ENCODE measurements at places on chromosomes 4 and X.

GRCh38 chrX:46812445-46812844 lies 24.4 kb upstream of the RP2 start:
- no peak for DNase-seq

GRCh38 chr4:119692001-119692400 lies 63.4 kb upstream of the PDE5A start:
- DNase-seq = no peak

- DNase-seq = peak; percentile 50
Measured at GRCh38 chrX:31266203-31267076, 194.6 kb upstream of the FTHL17 start.

DNA sequence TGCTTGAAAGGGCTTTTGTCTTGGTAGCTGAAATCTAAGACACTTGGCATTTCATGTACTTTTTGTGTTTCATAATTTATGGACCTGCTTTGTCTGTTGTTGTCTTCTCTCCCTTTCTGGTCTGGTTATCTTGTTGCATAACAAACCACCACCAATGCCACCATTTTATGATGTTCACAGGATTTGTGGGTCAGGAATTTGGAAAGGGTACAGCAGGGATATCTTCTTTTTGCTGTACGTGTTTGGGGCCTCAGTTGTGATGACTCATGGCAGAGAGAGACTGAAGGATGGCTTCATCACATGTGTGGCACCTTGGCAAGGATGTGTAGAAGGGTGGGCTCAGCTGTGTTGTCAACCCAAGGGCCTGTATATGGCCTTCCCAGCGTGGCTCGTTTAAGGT lies 35.2 kb downstream of the KDM6A start:
- no peak for DNase-seq

- DNase-seq = no peak
Measured at GRCh38 chrX:45818913-45819312, 618.2 kb upstream of the DIPK2B start.

DNA sequence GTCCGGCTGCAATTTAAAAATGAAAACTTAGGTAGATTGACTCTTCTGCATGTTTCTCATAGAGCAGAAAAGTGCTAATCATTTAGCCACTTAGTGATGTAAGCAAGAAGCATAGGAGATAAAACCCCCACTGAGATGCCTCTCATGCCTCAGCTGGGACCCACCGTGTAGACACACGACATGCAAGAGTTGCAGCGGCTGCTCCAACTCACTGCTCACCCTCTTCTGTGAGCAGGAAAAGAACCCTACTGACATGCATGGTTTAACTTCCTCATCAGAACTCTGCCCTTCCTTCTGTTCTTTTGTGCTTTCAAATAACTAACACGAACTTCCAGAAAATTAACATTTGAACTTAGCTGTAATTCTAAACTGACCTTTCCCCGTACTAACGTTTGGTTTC lies 41.0 kb downstream of the MAP7D3 start:
- DNase-seq = no peak

- no peak for DNase-seq
Measured at GRCh38 chr4:87042986-87043820, 108.4 kb downstream of the AFF1 start.

DNA sequence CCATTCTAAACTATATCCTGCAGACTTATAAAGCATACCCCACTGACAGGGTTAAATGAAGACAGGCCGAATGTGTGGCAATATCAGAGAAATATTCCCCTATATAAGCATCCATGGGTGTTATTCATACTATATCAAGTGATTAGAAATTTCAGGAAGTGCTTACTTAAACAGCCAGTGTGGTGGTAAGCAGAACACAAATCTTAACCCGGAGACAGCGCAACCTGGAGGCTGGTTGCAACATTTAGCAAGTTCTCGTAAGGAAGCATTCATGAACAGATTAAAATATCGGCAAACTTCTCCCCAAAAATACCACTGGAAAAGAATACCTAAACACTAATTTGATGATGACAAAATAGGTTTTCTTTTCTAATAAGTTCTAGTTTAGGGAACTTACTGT lies 261.2 kb downstream of the CBLL2 start:
- DNase-seq = peak; percentile 8

GRCh38 chr4:184406958-184407391 lies 67.4 kb downstream of the IRF2 start:
- no peak for DNase-seq

DNA sequence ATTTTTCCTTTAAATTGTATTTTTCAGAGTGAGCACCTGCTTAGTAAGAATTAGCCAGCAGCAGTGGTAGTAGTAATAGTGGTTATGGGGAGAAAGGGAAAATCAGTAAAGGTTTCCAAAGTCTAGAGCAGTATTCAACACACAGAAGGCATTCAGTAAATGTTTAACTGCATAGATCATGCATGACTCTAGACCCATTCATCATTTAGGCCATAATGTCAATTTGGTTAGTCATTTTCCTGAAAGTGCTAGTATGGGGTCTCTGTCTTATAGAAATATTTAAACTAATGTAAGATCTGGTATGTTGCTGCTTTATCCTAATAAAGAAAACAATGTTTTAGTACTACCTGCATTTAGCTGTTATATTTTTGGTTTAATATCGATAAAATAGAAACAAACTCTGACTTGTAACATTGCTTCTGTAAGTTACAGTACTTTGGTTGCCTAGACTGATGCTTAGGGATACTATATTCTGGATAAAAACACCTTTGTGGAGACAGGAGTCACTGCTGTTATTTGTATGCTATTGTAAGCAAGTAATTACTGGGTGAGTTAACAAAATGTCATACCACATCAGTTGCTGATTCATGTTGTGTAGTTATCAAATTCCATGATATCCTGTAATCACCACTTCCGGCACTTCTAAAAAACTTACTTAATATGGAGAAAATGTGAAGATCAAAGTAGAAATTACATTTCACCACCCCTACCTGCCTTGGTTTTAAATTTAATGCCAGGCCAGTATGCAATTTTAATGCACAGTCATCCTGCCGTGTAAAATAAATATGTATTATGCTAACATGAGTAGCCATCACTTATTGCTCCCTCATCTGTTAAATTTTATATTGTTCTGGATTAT lies 115.8 kb upstream of the BMPR1B start:
- DNase-seq = no peak

DNA sequence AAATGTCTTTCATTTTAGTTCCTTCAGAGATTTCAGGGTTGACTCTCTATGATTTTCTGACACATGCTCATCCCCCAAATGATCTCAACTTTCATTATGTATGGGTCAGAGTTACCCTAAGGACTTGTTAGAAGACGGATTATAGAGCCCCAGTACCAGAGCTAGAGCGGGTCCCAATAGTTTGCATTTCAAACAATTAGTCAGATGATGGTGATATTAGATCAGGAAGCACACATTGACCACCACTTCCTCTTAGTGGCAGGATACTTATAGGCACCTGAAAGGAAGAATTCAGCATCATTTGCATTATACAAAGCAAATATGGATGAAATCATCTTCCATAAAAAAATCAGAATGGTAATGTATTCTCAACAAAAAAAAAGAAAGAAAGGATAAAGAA lies 106.1 kb downstream of the GALNTL6 start:
- DNase-seq = no peak

DNA sequence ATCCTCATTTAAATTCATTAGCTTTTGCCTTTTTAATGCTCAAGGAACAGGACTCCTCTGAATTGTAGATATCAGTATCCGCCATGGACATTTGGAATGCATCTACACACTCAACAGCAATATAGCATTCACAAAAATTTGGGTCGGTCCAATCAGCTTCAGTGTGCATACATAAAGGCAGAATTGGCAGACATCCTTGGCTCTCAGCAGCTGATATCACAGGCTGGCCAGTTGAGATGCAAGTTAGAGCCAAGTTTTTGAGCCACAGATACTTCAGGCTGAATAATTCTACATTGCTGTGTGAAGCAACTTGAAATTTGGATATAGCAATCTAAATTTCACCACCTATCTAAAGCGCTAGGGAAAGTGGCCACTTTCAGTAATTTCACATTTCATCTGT lies 821.1 kb downstream of the PCDH19 start:
- DNase-seq = no peak

DNA sequence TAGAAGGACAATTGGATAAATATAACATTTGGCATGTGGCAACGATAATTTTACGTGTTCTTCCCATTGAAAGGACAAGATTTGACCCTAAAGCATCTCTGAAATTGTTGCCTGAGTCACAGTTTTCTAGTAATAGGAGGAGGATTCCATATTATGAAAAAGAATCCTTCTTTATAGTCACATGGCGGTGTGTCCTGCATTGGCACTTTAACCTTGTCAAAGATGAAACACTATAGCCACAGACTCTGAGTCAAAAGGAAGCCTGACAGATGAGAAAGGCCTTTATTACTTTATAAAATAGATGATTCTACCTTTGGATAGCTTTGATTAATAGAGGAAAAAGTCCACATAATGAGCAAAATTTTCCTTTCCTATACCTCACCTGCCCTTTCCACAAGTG lies 11.5 kb downstream of the LNX1 start:
- DNase-seq = no peak

GRCh38 chrX:9765737-9766097 lies at the start of gene GPR143:
Gene GPR143 (minus strand): TSS chrX:9765847. CDS start chrX:9765817, 30 bp downstream.
- DNase-seq = no peak

DNA sequence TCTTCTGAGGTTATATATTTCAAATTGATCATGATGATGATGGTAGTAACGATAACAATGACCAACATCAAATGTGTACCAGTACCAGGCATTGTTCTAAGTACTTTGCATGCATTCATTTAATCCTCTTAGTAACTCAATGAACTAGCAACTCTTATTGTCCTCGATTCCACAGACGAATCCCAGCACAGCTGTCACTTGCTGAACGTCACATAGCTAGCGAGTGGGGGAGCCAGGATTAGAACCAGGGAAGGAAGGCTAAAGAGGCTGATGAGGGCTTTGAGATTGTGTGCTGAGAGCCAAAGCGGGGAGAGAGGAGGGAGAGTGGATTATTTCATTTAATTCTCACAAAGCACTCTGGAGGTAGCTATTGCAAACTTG lies 103.6 kb downstream of the PHOX2B start:
- peak; percentile 92 for DNase-seq

DNA sequence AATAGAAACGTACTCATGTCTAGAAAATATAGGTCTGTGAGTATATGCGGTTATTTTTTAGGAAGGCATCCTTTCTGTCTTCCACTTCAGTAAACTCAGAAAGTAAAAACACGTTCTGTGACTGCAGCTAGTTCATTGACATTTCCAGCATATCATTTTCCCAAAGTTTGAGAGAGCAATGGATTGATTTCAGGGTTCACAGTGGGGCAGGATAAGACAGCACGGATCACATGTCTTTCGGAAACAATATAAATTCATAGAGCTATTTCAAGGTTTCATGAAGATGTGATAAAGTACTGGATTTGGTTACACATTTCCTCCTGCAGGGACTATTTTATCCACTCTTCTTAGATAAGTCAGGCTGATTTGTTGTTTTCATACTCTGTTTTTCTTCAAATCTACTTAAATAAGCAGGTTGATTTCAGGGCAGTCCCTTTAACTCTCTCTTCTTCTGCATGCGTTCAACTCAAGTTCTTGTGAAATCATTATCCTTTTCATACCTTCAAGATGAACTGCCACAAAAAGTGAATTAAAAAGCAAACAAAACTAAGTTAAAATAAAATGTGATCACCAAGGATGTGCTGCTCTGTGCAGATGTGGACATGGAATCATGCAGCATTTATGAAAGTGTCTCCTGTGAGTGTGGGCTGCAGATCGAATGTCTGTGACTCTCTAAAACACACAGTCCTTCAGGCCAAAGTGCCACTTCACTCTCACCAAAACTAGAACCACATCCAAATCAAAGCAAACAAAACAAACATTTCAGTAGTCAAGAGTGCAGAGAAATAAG lies 187.7 kb downstream of the UNC5C start:
- no peak for DNase-seq

GRCh38 chrX:80014141-80014940 lies at the start of gene TBX22:
Gene TBX22 (plus strand): TSS chrX:80014753. CDS start chrX:80022270, 7,517 bp downstream.
- no peak for DNase-seq

- no peak for DNase-seq
Measured at GRCh38 chr4:122234686-122235085, 82.6 kb downstream of the BLTP1 start.

DNA sequence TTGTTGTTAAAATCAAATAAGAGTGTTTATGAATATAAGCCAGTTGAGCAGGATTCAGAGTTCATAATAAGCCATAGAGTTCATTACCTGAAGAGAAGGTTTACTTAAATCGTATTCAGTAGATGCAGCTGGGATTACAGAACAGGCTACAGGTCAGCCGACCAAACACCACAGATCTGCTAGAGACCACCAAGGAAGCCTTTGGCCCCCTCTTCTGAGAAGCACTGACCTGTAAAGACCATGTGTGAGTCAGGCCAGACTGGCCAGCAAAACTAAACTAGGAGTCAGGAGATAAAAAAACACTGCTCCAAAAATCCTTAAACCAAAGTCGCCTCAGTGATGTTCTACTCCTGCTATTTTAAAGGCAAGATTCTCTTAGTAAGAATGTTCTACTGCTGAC lies 1125.5 kb downstream of the FAT4 start:
- DNase-seq = no peak

DNA sequence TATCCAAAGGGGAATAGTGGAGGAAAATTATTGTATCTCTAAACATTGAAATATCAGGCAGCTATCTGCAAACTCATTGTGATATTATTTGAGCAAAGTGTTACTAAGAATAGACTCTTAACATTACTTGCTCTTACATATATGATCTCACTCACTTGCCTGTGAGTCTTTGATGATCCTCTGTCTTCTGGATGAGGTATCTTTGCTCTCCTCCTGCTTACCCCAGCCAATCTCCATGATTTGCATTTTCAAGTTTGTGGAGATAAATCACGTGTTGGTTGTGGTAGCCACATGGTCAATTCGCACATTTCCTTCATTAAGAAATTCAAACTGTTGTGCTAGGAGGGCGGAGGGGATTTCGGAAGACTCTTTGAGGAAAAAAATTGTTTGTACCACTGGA lies 169.9 kb upstream of the S100G start:
- no peak for DNase-seq

DNA sequence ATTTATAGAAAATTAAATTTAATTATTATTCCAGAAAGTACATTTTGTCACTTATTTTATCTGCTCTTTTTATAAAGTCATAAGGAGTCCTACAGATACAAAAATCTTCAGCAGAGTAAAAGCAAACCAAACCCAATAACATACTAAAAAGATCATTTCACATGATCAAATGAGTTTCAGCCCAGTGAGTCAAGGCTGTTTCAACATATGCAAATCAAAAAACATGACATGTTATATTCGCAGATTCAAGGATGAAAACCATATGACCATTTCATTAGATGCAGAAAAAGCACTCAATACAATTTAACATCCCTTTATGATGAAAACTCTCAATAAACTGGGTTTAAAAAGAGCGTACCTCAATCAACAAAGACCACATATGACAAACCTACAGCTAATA lies 214.3 kb downstream of the FAT4 start:
- DNase-seq = no peak

GRCh38 chr4:81527115-81527514 lies 55.4 kb upstream of the RASGEF1B start:
- DNase-seq = no peak

GRCh38 chr4:65050786-65051185 lies 619.5 kb downstream of the EPHA5 start:
- DNase-seq = no peak

Measured in WERI-Rb-1 (cell line).